ENCODE measurements at places on chromosomes 7 and 10. TPM values are rescaled to one million over a fixed set of nuclear protein-coding genes. Genes with fewer than 3 reads are reported as not detected.

DNA sequence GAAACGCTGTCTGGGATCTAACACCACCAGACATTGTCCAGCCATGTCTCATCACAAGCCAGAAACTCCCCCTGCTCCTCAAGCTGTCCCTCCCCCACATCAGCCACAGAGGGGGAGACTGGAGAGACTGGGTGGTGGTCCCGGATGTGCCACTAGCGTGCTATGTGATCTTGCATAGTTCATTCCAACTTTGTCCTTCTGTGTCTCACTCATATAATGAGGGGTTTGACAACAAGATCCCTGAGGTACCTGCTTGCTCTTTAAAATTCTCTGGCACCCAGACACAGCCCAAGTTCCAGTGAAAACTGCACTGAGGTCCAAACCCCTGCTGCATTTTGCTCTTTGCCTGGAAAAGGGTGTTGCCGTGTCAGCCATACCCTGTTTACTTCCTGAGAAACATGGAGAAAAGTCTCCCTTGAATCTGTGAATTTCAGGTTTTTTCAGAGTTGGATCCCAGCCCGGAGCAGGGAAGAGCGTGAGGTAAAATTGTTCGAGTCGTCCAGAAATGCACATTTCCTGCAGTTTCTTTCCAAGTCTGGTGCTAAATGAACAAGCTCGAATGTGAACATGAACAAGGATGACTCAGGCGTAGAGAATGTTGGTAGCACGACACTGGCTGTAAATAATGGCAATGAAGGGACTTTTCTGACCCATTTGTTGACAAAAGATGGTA lies 156.6 kb downstream of the CCDC3 start:
- no peak overlapping the region for H3K4me3 ChIP-seq
- peaks cover 57% of the 10 kb centered on the region for H3K27me3 ChIP-seq
- DNase-seq: peak; percentile 11
- no peak overlapping the region for H3K27ac ChIP-seq
- H3K36me3 ChIP-seq: no peaks in the 10 kb centered on the region

GRCh38 chr7:79452032-79452494 lies 1.4 kb downstream of the MAGI2 start:
- H3K4me3 ChIP-seq: peak overlapping the region; percentile 81
- peaks cover 16% of the 10 kb centered on the region for H3K4me1 ChIP-seq
- peaks cover 16% of the 10 kb centered on the region for H3K27me3 ChIP-seq
- peak overlapping the region; percentile 60 for H3K27ac ChIP-seq

GRCh38 chr10:608331-609261 lies 80.9 kb downstream of the DIP2C start:
- H3K27me3 ChIP-seq: no peaks in the 10 kb centered on the region
- peaks cover 19% of the 10 kb centered on the region for H3K4me1 ChIP-seq
- no peaks in the 10 kb centered on the region for H3K36me3 ChIP-seq
- H3K4me3 ChIP-seq: no peak overlapping the region
- no peak overlapping the region for H3K27ac ChIP-seq

DNA sequence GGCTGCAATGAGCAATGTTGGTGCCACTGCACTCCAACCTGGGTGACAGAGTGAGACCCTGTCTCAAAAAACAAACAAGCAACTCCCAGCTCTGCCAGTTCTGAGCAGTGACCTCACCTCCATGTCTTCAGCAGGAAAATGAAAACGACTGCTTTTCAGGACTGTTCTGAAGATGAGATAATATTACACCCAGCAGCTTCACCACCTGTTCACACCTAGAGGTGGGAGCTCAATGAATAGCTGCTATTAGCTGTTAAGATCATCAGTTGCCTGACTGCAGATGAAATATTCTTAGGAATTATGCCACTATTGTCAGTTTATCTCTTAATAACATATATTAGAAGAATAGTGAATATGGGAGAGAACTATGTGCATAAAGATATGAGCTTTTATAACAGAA lies 48.4 kb upstream of the CYTH3 start:
- H3K4me3 ChIP-seq: no peak overlapping the region
- H3K27ac ChIP-seq: no peak overlapping the region
- no peak for DNase-seq
- peaks cover 8% of the 10 kb centered on the region for H3K4me1 ChIP-seq
- H3K27me3 ChIP-seq: no peaks in the 10 kb centered on the region
- H3K36me3 ChIP-seq: no peaks in the 10 kb centered on the region

DNA sequence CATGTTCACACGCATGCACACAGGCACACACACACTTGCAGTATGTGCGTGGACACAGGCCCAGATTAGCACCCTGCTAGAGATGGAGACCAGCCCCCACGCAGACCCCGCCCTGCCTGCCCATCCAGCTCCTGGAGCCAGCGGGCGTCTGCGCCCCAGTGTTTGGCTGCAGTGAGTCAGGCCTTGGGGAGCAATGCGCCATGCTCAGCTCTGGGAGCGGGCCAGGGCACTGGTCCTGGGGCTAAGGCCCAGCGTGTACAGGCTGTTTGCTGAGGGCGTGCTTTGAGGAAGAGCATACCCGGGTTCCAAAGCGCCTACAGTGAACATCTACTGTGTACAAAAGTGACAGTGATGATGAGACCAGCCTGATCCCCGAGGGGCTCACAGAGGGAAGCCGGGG lies 16.0 kb upstream of the ELFN1 start:
- no peaks in the 10 kb centered on the region for H3K4me1 ChIP-seq
- peaks cover 68% of the 10 kb centered on the region for H3K27me3 ChIP-seq
- DNase-seq: no peak
- H3K27ac ChIP-seq: no peak overlapping the region
- H3K36me3 ChIP-seq: no peaks in the 10 kb centered on the region

DNA sequence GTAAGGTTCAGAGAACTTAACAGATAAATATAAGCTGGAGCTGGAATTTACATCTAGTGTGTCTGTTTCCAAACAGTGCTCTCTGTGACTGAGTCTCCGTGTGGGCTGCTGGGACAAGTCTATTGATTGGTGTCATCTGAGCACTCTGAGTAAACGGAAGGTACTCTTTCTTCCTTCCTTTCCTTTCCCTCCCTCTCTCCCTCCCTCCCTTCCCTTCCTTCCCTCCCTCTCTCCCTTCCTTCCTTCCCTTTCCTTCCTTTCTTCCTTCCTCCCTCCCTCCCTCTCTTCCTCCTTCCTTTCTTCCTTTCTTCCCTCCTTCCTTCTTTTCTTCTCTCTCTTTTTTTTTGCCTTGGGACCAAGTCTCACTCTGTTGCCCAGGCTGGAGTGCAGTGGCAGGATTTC lies 61.8 kb downstream of the ANKRD61 start:
- DNase-seq: no peak
- no peaks in the 10 kb centered on the region for H3K4me1 ChIP-seq
- H3K36me3 ChIP-seq: no peaks in the 10 kb centered on the region
- no peak overlapping the region for H3K4me3 ChIP-seq
- H3K27me3 ChIP-seq: peaks cover 45% of the 10 kb centered on the region
- no peak overlapping the region for H3K27ac ChIP-seq

PLXNA4 gene
- 0.24 TPM for total RNA-seq

- no peaks in the 10 kb centered on the region for H3K27me3 ChIP-seq
- no peak overlapping the region for H3K27ac ChIP-seq
- no peaks in the 10 kb centered on the region for H3K36me3 ChIP-seq
- DNase-seq: no peak
- H3K4me1 ChIP-seq: no peaks in the 10 kb centered on the region
These were observed 347.0 kb downstream of the GPAM start for GRCh38 chr10:111836571-111836970.

DNA sequence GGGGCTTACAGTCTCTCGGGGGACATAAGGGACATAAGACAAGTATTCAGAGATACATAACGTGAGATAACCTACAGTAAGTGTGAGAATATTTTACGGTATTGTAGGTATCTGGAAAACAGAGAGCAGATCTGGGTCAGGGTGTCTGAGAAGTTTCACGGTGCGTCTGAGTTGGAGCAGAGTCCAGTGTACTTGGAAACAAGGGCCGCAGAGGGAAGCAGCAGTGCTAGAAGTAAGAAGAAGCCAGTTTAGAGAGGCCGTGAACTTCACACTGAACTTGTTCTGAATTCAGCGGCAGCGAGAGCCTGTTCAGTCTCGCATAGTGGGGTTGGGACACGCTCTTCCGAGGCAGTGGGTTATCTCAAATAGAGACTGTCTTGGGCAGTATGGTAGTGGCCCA lies 85.5 kb downstream of the TAF3 start:
- no peaks in the 10 kb centered on the region for H3K36me3 ChIP-seq
- no peaks in the 10 kb centered on the region for H3K27me3 ChIP-seq
- H3K27ac ChIP-seq: no peak overlapping the region
- DNase-seq: no peak

GRCh38 chr10:71797533-71798307 lies 24.4 kb upstream of the VSIR start:
- no peak overlapping the region for H3K4me3 ChIP-seq
- no peaks in the 10 kb centered on the region for H3K36me3 ChIP-seq

HSPA12A gene
- 3.2 TPM for total RNA-seq

ZP3 gene
- total RNA-seq: 5.4 TPM

C10orf53 gene
- total RNA-seq: not detected

VIM gene
- total RNA-seq: 318 TPM

DNA sequence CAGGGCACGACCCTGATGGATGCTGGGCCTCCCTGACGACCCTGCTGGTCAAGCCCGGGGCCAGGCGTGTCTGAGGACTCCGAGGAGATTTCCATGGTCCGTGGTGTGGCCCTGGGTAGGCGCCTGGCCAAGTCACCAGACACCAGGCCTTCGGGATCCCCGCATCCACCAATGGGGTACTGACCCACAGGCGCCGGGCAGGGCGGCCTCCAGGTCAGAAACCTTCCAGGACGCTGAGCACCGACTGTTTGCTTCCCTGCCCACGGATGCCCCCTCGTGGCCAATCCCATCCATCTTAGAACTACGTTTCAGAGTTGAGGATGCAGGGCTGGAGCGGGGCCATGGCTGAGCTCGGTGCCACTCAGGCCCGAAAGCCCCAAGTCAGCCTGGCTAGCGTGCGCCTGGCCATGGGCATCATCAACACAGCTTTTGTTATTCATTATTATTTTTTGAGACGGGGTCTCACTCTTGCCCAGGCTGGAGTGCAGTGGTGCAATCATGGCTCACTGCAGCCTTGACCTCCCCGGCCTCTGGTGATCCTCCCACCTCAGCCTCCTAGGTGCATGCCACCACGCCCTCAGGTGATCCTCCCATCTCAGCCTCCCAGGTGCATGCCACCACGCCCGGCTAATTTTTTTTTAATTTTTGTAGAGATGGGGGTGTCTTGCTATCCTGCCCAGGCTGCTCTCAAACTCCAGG lies 7.1 kb upstream of the AMZ1 start:
- H3K4me1 ChIP-seq: peaks cover 9% of the 10 kb centered on the region
- peaks cover 5% of the 10 kb centered on the region for H3K36me3 ChIP-seq
- DNase-seq: peak; percentile 95
- H3K4me3 ChIP-seq: no peak overlapping the region
- H3K27me3 ChIP-seq: peaks cover 63% of the 10 kb centered on the region
- no peak overlapping the region for H3K27ac ChIP-seq

NME8 gene
- total RNA-seq: not detected

DNA sequence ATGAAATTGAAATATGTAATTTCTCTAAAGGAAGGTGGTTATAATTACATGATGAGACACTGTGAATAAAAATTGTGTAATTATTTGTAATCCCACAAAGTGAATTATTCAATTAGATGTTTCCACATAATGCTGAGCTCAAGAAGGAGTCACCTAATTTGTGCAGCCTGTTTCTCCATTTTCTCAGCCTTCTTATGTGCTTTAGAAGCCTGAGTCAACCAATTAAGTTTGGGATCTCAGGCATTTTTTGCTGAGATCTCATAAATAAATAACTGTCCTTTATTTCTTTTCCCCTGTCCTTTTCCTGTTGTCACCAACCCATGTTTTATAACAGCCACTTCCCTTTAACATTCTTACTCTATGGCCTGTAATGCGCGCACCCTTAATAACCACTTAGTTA lies 506.5 kb upstream of the SEMA3D start:
- no peaks in the 10 kb centered on the region for H3K36me3 ChIP-seq
- no peak overlapping the region for H3K27ac ChIP-seq
- H3K27me3 ChIP-seq: no peaks in the 10 kb centered on the region
- no peak for DNase-seq
- no peak overlapping the region for H3K4me3 ChIP-seq

- DNase-seq: no peak
- H3K36me3 ChIP-seq: peaks cover 3% of the 10 kb centered on the region
- H3K27me3 ChIP-seq: no peaks in the 10 kb centered on the region
- no peak overlapping the region for H3K4me3 ChIP-seq
These were observed 102.2 kb downstream of the JCAD start for GRCh38 chr10:29957236-29957635.

DNA sequence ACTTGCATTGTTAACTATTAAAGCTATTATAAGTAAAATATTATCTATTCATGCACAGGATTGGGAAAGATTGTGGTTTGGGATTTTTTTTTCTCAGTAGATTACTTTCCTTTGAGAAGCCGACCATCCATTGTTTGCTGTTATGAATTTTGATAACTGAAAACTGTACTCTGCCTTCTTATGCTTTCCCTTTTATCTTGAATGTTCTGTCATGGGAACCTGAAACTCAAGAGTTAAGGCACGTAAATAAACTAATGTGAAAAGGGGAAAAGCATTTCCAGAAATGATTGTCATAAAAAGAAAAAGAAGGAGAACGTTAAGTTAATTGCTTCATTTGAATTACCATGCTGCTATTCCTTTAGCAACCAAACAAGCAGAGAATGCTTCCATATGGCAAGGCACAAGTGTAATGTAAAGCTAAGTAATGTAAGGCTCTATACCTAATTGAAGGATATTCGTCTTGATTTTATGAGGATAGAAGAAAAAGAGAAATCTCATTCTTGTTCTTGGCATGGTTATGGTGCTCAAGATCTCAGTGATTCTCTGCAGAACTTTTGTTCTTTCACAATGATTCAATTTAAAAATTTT lies 370.8 kb downstream of the AUTS2 start:
- H3K27ac ChIP-seq: no peak overlapping the region
- no peaks in the 10 kb centered on the region for H3K36me3 ChIP-seq
- no peak for DNase-seq
- H3K27me3 ChIP-seq: no peaks in the 10 kb centered on the region
- no peak overlapping the region for H3K4me3 ChIP-seq

GIMAP4 gene
- total RNA-seq: not detected

Data from Calu3 (cell line).